ENCODE measurements at places on chromosomes 1 and 21. TPM values are rescaled to one million over a fixed set of nuclear protein-coding genes. Genes with fewer than 3 reads are reported as not detected.

Gene SMYD3
- total RNA-seq, result 36.6 TPM

Gene SPRR1B
- not detected for total RNA-seq

Gene CDC73
- total RNA-seq, result 81.0 TPM

Gene OMA1
- total RNA-seq, result 27.1 TPM

Gene OR2T34
- total RNA-seq, result not detected

- H3K27me3 ChIP-seq, result no peaks in the 10 kb centered on the region
- no peak for DNase-seq
Observed at GRCh38 chr21:39673736-39674135, 61.0 kb downstream of the B3GALT5 start.

GRCh38 chr21:28083350-28083749, 909.3 kb downstream of the LTN1 start:
- no peak for DNase-seq
- H3K4me3 ChIP-seq, result no peak overlapping the region
- no peaks in the 10 kb centered on the region for H3K27me3 ChIP-seq
- H3K36me3 ChIP-seq, result no peaks in the 10 kb centered on the region
- no peaks in the 10 kb centered on the region for H3K4me1 ChIP-seq
- no peak overlapping the region for H3K27ac ChIP-seq

DNA sequence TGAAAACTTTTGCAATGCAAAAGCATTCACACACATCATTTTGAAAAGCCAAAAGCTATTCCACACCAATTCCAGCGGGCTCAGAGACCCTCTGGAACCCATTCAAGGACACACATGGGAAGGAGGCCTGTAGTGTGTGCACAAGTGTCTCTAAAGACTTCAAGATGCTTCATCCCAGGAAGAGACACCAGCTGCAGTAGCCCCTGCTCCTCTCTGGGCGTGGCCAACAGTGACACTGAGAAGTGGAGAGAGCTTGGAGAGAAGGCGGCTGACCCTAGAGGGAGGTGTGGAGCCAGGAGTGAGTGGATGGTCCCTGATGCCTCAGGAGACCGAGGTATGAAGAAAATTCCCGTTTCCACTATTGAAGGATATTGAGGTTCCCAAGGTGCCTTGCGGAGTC, 14.9 kb upstream of the TNNI1 start:
- H3K4me3 ChIP-seq, result no peak overlapping the region
- no peaks in the 10 kb centered on the region for H3K36me3 ChIP-seq
- no peak for DNase-seq
- H3K27me3 ChIP-seq, result peaks cover 7% of the 10 kb centered on the region

- H3K27ac ChIP-seq, result no peak overlapping the region
- peaks cover 9% of the 10 kb centered on the region for H3K36me3 ChIP-seq
- H3K4me3 ChIP-seq, result no peak overlapping the region
- H3K27me3 ChIP-seq, result no peaks in the 10 kb centered on the region
- no peak for DNase-seq
Observed at GRCh38 chr1:112575154-112575804, 43.7 kb downstream of the ST7L start.

DNA sequence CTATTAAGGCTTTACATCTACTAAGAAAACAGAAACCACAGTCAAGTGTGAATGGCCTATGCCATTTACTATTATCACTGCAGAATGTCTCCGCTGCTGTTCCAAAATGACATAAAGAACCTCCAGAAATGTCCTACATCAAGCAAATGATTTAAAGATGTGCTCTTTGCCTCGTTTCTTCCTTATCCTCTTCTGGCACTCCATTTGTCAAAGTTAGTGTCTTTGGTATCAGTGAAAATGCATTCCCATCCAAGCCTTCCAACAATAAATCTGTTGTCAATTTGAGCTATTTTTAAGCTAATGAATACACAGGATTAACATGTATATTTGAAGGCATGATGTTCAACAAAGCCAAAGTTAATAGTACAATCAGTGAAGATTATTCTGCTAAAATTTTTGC, 105.7 kb downstream of the LRRC53 start:
- no peak overlapping the region for H3K27ac ChIP-seq
- no peak overlapping the region for H3K4me3 ChIP-seq
- H3K27me3 ChIP-seq, result no peaks in the 10 kb centered on the region
- no peaks in the 10 kb centered on the region for H3K4me1 ChIP-seq
- H3K36me3 ChIP-seq, result no peaks in the 10 kb centered on the region

DNA sequence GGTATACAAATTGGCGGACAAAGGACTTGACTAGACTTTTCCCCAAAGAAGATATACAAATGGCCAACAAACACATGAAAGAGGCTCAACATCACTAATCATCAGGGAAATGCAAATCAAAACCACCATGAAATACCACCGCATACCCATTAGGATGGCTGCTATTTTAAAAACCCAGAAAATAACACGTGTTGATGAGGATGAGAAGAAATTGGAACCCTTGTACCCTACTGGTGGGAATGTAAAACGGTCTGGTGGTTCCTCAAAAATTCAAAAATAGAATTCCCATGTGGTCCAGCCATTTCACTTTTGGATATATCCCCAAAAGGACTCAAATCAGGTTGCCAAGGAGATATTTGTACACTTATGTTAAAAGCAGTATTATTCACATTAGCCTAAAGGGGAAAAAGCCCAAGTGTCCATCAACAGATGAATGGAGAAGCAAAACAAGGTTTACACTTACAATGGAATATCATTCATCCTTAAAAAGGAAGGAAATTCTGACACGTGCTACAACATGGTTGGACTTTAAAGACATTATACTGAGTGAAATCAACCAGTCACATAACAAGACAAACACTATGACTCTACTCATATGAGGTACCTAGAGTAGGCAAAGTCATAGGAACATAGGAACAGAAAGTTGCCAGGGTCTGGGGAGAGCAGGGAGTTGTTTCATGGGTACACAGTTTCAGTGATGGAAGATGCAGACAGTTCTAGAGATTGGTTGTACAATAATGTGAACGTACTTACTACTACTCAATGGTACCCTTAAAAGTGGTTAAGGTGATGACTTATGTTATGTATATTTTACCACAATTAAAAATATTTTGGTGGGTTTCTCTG, 17.0 kb downstream of the CD34 start:
- no peaks in the 10 kb centered on the region for H3K36me3 ChIP-seq
- no peaks in the 10 kb centered on the region for H3K27me3 ChIP-seq
- no peak overlapping the region for H3K4me3 ChIP-seq
- no peak overlapping the region for H3K27ac ChIP-seq

DNA sequence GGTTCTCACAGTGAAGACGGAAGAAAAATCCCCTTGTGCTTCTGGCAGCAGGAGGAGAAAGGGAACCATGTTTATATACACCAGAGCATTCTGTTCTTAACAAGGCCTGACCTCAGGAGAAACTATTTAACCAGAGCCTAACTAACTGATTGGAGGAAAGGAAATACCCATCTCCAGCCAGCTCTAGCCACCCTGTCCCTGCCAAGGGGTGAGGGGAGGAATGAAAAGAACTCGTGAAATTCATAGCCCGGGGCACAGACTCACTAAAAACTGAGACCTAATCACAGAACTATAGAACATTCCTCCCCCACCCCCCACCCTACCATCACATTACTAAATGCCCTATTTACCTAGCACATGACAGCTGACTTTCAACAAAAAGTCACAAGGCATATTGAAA, 65.0 kb downstream of the KCNH1 start:
- no peaks in the 10 kb centered on the region for H3K36me3 ChIP-seq
- H3K27me3 ChIP-seq, result no peaks in the 10 kb centered on the region
- H3K4me1 ChIP-seq, result no peaks in the 10 kb centered on the region
- H3K27ac ChIP-seq, result no peak overlapping the region
- no peak for DNase-seq

DNA sequence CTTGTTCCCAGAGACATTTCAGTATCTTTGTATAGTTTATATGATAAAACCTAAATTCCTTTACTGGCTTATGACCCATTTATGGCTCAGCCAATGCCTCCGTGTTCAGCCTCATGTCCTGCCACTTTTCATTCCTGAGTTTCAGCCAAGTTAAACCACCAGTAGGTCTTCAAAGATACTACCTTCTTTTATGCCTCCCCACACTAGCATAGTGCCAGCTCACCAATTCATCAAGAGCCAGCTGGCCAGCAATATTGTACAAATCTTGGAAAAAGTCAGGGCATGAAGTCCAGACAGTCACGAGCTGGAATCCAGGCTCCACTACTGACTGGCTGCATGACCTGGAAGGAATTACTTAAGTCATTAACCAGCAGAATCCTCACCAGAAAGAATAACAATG, 446.0 kb downstream of the GPATCH2 start:
- DNase-seq, result no peak
- no peak overlapping the region for H3K27ac ChIP-seq
- H3K27me3 ChIP-seq, result no peaks in the 10 kb centered on the region
- no peaks in the 10 kb centered on the region for H3K4me1 ChIP-seq

DNA sequence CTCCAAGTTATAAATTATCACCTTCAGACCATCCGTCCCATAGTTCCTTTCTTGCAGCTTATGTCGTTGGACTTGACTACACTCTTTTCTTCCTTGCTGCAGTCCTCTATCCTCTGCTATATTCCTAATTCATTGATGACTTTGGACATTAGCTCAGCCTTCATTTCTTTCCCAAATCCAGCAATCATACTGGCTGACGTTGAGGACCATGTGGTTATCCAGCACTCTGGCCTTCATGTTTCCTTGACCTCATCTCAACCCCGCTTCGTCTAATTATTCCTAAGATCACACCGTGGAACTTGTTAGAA, 27.4 kb downstream of the RAD54L start:
- H3K4me3 ChIP-seq, result no peak overlapping the region
- DNase-seq, result no peak
- H3K27me3 ChIP-seq, result no peaks in the 10 kb centered on the region
- H3K4me1 ChIP-seq, result no peaks in the 10 kb centered on the region
- H3K27ac ChIP-seq, result no peak overlapping the region
- peaks cover 10% of the 10 kb centered on the region for H3K36me3 ChIP-seq

GRCh38 chr1:165129568-165130164, 226.8 kb downstream of the LMX1A start:
- H3K4me3 ChIP-seq, result no peak overlapping the region
- DNase-seq, result no peak
- H3K4me1 ChIP-seq, result no peaks in the 10 kb centered on the region
- no peaks in the 10 kb centered on the region for H3K36me3 ChIP-seq
- no peaks in the 10 kb centered on the region for H3K27me3 ChIP-seq
- H3K27ac ChIP-seq, result no peak overlapping the region

- no peaks in the 10 kb centered on the region for H3K27me3 ChIP-seq
- peaks cover 54% of the 10 kb centered on the region for H3K36me3 ChIP-seq
- no peak overlapping the region for H3K27ac ChIP-seq
- no peaks in the 10 kb centered on the region for H3K4me1 ChIP-seq
- DNase-seq, result no peak
Observed at GRCh38 chr1:204437796-204438570, 26.4 kb upstream of the PPP1R15B start.

DNA sequence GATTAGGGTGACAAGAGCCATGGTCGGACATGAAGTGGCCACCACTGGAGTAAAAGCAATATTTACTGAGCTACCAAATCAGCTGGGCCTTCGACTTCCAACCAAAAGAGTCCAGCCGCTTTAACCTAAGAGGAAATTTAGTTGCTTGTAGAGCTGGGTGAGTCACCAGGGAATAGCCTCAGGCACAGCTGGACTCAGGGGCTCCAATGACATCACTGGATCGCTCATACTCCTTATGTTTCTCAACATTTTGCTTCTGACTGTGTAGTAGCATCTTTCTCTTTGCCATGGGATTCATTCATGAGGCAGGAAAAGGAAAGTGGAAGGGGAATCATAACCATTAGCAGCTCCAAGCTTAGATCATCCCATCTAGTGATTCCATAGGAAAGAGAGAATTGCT, 664.4 kb downstream of the MATN1 start:
- no peak for DNase-seq
- H3K36me3 ChIP-seq, result no peaks in the 10 kb centered on the region
- H3K4me3 ChIP-seq, result no peak overlapping the region
- no peaks in the 10 kb centered on the region for H3K27me3 ChIP-seq
- H3K4me1 ChIP-seq, result no peaks in the 10 kb centered on the region
- no peak overlapping the region for H3K27ac ChIP-seq

DNA sequence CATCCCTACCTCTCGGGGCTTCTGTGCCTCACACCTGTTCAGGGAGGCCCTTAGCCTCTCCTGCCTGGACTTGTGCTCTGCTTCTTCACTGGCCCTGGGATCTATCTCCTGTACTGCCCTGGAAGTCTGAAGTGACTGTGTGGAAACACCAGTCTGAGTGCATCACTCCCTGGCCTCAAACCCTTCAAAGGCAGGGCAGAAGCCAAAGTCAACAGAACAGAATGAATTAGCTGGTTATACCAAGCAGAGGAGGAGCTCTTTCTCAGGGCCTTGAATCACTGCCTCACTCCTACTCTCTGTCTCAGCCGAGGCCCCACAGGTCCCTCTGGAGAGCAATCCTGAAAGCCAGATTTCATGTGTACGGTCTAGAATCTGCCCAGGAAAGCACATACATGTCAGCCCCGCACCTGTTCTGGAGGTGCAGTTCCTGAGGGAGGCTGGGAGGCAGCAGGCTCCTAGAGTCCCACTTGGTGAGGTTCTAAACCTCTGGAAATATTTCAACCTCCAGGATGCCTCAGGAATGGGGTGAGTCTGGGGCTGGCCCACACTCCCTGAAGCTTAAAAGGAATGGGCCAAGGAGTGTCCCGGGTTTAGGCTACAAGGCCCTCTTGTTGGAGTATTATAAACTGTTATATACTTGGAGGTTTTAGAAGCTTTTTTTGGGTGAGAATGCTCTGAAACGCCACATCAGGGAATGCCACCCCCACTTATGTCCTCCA, 98.3 kb downstream of the ABCA4 start:
- H3K36me3 ChIP-seq, result no peaks in the 10 kb centered on the region
- H3K4me3 ChIP-seq, result no peak overlapping the region
- no peaks in the 10 kb centered on the region for H3K4me1 ChIP-seq
- no peak for DNase-seq
- H3K27me3 ChIP-seq, result no peaks in the 10 kb centered on the region

DNA sequence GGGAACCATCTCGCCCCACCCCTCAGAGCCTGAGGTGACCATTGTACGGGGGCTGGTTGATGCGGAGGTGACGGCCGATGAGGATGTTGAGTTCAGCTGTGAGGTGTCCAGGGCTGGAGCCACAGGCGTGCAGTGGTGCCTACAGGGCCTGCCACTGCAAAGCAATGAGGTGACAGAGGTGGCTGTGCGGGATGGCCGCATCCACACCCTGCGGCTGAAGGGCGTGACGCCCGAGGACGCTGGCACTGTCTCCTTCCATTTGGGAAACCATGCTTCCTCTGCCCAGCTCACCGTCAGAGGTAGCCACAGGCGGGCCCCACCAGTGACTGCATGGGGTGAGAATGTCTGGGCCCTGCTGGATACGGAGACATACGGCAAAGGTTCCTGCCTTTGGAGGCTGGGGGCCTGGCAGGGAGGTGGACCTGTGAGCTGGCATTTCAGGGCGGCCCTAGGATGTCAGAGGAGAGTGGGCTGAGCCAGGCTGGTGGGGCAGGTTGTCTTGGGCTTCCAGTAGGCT, 98.5 kb downstream of the TRIM11 start:
- no peak overlapping the region for H3K4me3 ChIP-seq
- H3K4me1 ChIP-seq, result no peaks in the 10 kb centered on the region
- no peaks in the 10 kb centered on the region for H3K36me3 ChIP-seq
- H3K27ac ChIP-seq, result no peak overlapping the region

DNA sequence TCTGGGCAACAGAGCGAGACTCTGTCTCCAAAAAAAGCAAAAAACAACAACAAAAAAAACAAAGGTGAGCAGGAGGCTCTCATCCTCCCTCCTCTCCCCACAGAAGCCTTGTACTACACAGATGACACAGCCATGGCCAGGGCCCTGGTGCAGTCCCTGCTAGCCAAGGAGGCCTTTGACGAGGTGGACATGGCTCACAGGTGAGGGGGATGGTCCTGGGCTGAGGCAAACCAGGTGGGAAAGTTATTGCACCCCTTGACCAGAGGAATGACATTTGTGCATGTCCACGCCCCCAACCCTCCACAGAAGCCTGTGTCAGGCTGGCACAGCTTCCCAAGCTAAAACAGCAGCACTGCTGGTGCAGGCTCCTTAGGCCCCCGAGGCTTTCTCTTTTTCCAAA, 2.4 kb downstream of the ADPRS start:
- no peak overlapping the region for H3K4me3 ChIP-seq
- no peak overlapping the region for H3K27ac ChIP-seq
- H3K4me1 ChIP-seq, result peaks cover 19% of the 10 kb centered on the region
- no peaks in the 10 kb centered on the region for H3K27me3 ChIP-seq
- DNase-seq, result no peak
- peaks cover 48% of the 10 kb centered on the region for H3K36me3 ChIP-seq

All from CD4-positive, CD25-positive, alpha-beta regulatory T cell (primary cell).